Bone marrow (tissue), 2 donors: ENCODE measurements at places on chromosomes 7 and 10.

- DNase-seq: no peak
These were observed 120.6 kb downstream of the GLCCI1 start for GRCh38 chr7:8089036-8089780.

- DNase-seq: no peak
These were observed 239.1 kb downstream of the SKAP2 start for GRCh38 chr7:26625286-26625685.

GRCh38 chr7:139704308-139704879 lies 73.4 kb downstream of the HIPK2 start:
- no peak for DNase-seq

DNA sequence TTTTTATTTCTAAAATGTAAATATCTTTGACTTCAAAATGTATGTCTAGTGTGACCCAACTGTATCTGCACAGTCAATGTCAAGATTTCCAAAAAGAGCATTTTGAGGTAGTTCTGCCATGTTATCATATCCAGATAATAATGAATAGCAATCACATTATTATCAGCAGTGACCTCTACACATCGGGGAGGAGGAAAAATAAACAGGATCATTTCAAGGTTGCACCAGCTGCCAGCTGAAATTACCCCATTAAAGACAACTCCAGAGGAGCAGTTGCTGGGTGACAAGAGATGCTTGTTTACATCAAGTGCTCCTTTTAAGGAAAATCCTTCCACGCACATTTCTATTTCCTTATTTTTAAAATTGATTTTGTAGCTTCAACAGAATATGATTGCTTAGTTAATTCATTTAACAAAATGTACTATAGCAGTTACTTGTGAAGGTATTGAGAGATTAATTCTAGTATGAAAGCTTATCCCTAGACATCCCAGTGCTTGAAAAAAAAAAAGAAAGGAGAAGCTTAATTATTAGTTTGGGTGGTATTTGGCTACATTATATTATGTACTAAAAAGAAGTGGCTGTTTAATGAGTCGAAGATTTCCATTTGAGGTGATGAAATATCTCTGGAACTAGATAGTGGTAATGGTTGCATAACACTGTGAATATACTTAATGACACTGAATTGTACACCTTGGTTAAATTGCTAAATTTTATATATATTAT lies 19.3 kb upstream of the SLC35G1 start:
- DNase-seq: no peak

DNA sequence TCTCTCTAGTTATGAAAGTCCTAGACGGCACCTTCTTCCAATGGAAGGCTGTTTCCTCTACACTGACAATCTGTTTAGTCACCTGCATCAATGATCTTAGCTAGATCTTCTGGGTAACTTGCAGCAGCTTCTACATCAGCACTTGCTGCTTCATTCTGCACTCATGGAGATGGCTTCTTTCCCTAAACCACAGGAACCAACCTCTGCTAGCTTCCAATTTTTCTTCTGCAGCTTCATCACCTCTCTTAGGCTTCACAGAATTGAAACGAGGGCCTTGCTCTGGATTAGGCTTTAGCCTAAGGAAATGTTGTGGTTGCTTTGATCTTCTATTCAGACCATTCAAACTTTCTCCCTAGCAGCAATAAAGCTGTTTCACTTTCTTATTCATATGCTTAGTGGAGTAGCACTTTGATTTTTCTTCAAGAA lies 24.6 kb downstream of the NAMPT start:
- DNase-seq: no peak

DNA sequence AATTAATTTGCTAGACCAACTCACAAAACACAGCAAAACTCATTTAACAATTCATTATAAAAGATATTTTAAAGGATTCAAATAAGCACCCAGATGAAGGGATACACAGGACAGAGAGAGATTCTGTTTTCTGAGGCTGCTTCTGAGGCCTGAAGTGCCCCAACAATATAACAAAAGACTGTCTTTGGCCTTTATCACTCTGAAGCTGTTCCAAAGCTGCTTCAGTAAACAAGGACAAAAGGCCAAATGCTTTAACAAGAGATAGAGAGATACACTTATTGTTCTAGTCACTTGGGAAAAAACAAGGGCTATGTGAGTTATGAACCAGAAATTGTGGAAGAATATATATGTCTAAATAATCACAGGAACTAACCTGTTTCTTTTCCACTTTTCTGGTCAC lies 223.7 kb downstream of the CXCL12 start:
- DNase-seq: no peak

DNA sequence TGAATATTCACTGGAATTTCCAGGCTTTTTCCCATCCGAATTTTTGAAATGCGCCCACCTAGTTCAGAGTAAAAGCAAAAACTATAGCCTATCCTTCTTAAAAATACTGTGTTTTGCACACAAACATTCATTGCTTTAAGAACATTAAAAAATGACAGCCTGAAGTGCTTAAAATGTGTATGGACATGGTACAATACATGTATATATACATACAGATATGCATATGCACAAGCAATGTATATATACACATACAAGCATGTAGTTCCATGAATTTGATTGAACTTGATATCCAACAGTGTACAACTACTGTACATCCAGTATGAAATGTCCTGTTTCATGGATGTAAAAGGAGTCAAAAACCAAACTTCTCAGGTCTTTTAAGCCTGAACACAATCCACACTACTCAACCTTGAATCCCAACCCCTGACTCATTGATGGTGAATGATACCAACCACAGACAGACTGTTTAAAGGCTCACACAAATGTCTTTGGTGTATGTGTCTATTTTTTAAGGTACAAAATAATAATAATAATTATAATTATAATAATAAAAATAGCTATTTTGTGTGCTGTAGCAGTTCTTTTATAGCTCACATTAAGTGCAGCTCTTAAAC lies 14.8 kb downstream of the INHBA start:
- DNase-seq: no peak

DNA sequence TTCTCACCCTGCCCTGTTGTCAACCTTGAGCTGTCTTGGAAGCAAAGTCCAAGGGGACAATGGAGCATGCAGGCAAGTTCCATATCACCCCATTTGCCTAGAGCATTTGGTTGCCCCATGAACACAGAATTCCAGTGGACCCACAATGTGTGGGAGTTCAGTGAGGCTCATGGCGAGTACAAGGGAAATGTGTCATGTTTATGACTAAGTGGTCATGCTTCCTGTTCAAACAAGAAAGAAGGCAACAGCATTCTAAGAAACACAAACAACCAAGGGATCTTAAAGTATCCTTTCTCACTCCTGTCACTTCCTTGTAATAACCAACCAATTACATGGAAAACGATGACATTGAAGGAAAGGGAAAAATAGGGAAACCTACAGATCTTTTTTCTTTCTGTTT lies 513.0 kb downstream of the INHBA start:
- no peak for DNase-seq

DNA sequence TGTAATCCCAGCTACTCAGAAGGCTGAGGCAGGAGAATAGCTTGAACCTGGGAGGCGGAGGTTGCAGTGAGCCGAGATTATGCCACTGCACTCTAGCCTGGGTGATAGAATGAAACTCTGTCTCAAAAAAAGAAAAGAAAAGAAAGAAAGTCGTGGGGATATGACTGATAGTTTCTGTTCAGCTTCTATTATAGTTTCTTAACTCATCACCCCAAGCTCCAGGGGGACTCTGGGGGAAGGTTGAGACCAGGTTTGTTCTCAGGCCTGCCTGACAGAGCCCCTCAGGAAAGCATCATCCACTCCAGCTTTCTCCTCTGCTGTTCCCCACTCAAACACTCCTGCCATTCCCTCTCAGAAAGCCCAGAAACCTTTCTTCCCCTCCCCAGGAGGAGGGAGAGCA lies 542.4 kb upstream of the GALNT17 start:
- no peak for DNase-seq

- no peak for DNase-seq
These were observed 7.7 kb downstream of the NACAD start for GRCh38 chr7:45080958-45081669.

GRCh38 chr7:80372415-80372814 lies 139.4 kb downstream of the GNAT3 start:
- DNase-seq: no peak

GRCh38 chr10:17061418-17061817 lies 68.2 kb downstream of the CUBN start:
- DNase-seq: no peak

- DNase-seq: no peak
These were observed 19.7 kb upstream of the LAMB4 start for GRCh38 chr7:108149908-108150307.

DNA sequence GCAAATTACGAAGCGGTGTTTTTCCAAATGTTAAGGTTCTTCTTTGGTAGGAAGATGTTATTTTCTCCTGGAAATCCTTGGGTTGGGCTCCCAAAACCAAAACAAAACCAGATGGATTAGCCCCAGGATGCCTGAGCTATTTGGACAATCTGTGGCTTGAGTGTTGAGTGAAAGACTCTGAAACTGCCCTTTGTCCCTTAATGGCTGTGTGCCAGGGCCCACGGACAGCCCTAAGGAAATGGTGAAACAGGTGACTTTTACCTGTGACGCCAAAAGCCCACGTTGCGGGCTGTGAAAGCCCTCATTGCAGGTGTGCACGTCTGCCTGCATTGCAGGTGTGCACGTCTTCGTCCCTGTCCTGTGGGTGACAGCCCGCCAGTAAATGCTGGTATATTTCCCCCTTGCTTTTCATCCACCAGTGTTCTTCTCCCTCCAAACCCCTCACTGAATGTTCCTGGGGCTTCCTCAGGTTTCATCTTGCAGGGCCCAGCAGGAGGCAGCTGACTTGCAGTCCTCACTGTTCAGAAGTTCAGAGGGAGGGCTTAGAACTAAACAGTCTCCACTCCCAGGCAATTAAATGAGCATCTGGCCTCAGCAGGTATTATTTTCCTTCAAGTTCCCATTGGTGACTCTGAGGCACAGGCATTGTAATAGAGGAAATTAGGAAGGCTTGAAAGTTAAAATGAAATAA lies 10.7 kb downstream of the PFKP start:
- DNase-seq: no peak

DNA sequence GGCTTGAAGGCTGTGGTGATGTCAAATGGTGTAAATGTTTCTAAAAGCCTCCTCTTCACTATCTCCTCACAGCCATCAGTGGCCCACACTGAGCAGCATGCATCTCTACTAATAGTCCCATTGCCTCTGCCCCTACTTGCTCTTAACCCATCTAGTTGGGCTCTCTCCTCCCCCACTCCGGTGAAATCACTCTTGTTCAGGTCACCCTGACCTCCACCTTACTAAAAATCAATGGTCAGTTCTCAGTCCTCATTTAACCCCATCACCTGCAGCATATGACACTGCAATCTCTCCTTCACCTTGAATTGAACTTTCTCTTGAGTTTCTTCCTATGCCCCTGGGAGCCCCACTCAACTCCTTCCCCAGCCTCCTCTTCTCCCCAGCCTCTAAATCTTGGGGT lies 355.1 kb upstream of the AOAH start:
- DNase-seq: no peak

- peak; percentile 94 for DNase-seq
These were observed 2.5 kb upstream of the CFAP58 start for GRCh38 chr10:104351061-104351702.

DNA sequence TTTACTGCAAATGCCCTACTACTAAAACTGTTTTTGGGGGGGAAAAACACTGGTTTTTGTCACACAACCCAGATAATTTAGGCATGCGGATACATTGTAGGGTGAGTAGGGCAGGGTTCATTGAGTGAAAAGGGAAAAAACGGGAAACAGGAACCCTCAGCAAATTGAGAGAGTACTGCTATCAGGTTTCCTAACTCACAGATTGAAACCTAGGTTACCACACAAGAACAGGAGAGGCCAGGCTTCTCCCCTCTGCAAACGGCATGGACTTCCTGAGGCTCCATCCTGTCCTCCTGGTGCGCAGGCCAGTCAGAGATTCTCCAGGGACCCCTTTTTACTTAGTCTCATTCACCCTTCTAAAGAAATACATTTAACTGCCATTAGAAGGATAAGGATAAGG lies 30.6 kb downstream of the AVL9 start:
- no peak for DNase-seq

- DNase-seq: no peak
These were observed 61.6 kb downstream of the ARHGAP22 start for GRCh38 chr10:48543182-48543844.

GRCh38 chr10:11197266-11197712 lies 179.6 kb downstream of the CELF2 start:
- DNase-seq: no peak

GRCh38 chr7:18708204-18708603 lies 212.7 kb downstream of the HDAC9 start:
- DNase-seq: no peak

GRCh38 chr7:93883917-93884345 lies 6.6 kb downstream of the TFPI2 start:
- DNase-seq: no peak

- no peak for DNase-seq
These were observed 12.7 kb downstream of the AFAP1L2 start for GRCh38 chr10:114391599-114391998.
